ENCODE measurements at places on chromosomes 3 and 15. TPM values are rescaled to one million over a fixed set of nuclear protein-coding genes. Genes with fewer than 3 reads are reported as not detected.

ARL14 gene
- total RNA-seq: not detected

ANKRD63 gene
- total RNA-seq: not detected

PXYLP1 gene
- 40.5 TPM for total RNA-seq

SKOR1 gene
- total RNA-seq: not detected

BTLA gene
- total RNA-seq: not detected

STRIT1 gene
- not detected for total RNA-seq

LIPC gene
- not detected for total RNA-seq

MYH15 gene
- total RNA-seq: not detected

ISLR gene
- not detected for total RNA-seq

PPP2R3A gene
- 10.3 TPM for total RNA-seq

TRIM71 gene
- not detected for total RNA-seq

ADGRG7 gene
- 51.3 TPM for total RNA-seq

FILIP1L gene
- 31.5 TPM for total RNA-seq

GOLGA8G gene
- total RNA-seq: not detected

GMPPB gene
- 16.8 TPM for total RNA-seq

SLC38A3 gene
- total RNA-seq: not detected

LYZL4 gene
- not detected for total RNA-seq

ABI3BP gene
- total RNA-seq: 2.1 TPM

PCOLCE2 gene
- total RNA-seq: 205 TPM

GOLGA8M gene
- total RNA-seq: 1.3 TPM

LRRIQ4 gene
- not detected for total RNA-seq

ADCY5 gene
- not detected for total RNA-seq

PLSCR1 gene
- 117 TPM for total RNA-seq

RAD51 gene
- total RNA-seq: 16.9 TPM

TTLL13 gene
- total RNA-seq: 0.07 TPM

FSIP1 gene
- total RNA-seq: 2.0 TPM

GNAT1 gene
- total RNA-seq: not detected

PP2D1 gene
- total RNA-seq: not detected

UNC13C gene
- total RNA-seq: not detected

STRC gene
- total RNA-seq: not detected

GABRR3 gene
- not detected for total RNA-seq

KY gene
- not detected for total RNA-seq

ZBTB20 gene
- total RNA-seq: 0.54 TPM

AQP9 gene
- not detected for total RNA-seq

Measured in MG63 (cell line).